ENCODE measurements at places on chromosomes 2 and 18. TPM values are rescaled to one million over a fixed set of nuclear protein-coding genes. Genes with fewer than 3 reads are reported as not detected.
A peak's percentile ranks its signal among the peaks of the same experiment; 100 is the strongest.

DNA sequence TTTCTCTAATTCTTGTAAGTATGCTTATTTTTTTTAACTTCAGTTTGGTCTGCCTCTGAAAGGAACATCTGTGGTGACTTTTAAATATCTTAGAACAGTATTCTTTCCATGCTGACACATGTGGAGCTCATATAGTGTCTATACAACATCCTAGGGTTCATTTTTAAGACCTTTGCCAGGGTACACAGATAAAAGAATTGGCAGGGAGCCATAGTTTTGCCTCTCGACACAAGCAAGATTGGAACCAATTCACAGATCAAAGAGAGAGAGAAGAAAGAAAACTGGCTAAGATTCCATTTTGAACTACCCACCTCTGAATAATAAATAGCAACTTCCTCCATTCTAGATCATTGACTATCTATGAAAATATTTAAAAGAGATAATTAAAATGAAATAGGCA, 142.7 kb upstream of the ST6GAL2 start:
- DNase-seq = no peak

DNA sequence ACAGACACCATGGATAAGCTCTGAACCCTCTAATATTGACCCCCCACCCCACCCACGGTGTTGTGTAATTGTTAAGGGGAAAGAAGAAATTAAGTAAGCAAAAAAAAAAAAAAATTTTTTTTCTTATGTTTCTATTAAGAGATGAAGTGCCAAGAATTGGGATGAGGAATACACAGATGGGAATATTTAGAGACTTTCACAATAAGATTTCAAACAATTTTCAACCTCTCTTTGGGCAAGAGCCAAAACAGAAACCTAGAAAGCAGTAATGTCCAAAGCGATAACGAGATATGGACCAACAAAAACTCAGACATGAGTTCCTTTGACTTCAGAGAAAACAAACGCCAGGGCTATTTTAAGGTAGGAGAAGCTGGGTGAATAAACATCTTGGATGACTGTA, 14.4 kb downstream of the PIEZO2 start:
- no peak for DNase-seq

DNA sequence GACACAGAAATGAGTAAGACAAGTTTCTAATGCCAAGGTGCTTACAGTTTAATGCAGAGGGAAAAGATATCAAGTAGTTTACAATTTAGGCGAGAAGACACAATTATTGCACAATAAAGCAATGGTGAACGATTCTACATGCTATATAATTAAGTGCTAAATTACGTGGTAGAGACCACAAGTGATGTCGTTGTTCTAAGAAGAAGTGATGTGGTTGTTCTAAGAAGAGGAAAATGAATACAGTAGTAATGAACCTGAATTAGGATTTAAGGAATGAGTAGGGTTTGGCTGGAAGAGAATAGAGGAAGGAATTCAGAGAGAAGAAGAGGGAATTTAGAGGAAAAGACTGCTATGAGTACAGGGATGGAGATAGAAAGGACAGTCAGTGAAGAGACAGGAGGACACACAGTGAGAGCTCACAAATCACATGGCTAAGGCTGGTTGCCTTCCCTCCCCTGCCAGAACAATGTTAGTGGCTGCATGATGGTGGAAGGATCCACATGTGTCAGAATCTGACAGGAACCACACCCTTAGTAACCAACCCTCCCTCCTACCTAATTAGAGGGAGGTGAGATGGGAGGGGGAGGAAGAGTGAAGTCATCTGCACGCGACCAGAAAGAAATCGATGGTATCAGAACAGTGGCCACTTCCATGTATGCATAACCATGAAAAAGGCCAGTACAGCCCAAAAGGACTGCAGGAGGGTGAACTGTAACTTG, 44.7 kb downstream of the M1AP start:
- no peak for DNase-seq

- peak; percentile 28 for DNase-seq
These were observed 1531.9 kb upstream of the ACVR2A start for GRCh38 chr2:146312899-146313298.

GRCh38 chr2:166197446-166197845, 69.6 kb upstream of the SCN1A start:
- no peak for DNase-seq

The CRYGA gene
- total RNA-seq = not detected

The NAGK gene
- 17.8 TPM for total RNA-seq
